Inflammatory macrophage (primary cell): ENCODE measurements at places on chromosomes 7 and 10.
A peak's percentile ranks its signal among the peaks of the same experiment; 100 is the strongest.

GRCh38 chr10:30806850-30807249 is 177.3 kb upstream of the LYZL2 start:
- no peak for DNase-seq

GRCh38 chr10:32940321-32941301 is 17.4 kb downstream of the ITGB1 start:
- peak; percentile 8 for DNase-seq

DNA sequence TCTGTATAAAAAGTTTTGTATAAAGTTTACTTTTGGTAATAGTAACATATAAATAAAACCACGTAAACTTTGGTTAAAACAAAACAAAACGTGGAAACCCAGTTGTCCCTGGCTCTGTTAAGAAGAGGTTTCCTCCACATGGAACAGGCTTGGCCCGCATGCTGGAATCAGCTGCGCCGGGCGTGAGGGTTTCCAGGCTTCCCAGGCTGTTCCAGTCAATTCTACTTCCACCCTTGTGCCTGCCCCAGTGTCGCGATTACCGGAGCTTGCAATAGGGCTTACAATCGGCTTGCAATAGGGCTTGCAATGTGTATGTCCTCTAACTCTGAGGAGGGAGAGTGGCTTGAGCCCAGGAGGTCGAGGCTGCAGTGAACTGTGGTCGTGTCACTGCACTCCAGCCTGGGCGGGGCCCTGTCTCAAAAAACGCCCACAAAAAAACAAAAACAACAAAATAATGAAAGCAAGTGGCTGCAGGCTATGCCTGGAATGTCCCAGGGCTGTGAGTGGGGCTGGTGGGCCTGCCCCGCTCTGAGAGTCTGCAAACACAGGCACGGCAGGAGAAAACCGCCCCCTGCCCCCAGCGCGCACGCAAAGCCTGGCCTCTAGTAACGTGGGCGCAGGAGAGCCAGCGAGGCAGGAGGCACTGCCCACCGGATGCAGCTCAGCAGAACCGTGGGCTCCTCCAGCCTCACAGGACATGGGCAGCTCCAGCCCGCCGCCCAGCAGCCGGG is 16.3 kb downstream of the CYP2W1 start:
- DNase-seq: no peak

DNA sequence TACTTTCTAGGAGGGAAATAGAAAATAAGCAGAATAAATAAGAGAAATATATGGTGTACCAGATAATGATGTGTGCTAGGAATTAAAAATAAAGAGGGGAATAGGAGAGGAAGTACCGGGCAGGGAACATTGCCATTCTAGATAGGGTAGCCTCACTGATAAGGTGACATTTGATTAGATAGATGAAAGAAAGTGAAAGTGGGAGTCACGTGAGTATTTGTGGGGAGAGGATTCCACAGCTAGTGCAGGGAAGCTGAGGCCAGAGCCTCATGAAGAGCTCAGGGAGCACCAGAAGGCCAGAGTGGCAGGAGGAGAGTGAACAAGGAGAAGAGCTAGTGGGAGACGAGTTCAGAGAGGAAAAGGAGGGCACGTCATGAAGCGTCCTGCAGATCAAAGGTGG is 49.1 kb downstream of the CDHR3 start:
- DNase-seq: no peak
